ENCODE measurements at places on chromosomes 6 and 20. TPM values are rescaled to one million over a fixed set of nuclear protein-coding genes. Genes with fewer than 3 reads are reported as not detected.

DNA sequence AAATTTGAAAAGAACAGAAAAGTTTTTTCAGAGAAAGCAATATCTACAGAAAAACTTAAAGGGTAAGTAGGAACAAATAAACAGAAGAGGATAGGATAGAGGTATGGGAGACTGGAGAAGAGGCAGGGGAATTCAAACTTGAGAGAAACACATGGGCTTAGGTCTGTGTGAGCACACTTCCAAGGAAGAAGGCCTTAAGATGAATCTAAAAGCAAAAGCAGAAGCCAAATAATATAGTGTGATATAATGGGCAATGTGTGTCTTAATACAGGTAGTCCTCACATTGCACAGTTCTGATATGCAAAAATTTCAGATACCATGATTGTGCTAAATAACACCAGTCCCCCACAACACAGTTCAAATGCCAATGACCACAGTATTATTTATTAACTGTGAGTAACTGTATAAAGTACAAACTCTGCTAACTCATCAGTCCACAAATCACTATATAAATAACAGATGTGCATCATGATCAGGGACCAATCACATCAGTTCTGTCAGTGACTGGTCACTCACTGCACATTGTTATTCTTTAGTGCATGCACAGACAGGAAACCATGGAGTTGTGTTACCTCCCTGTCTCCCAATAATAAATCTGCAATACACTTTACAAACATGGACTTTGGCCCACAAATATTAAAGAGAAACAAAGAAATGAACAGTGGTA lies 18.6 kb downstream of the SNX14 start:
- no peak for DNase-seq

- no peak for DNase-seq
Measured at GRCh38 chr6:168072261-168072660, 6.8 kb downstream of the FRMD1 start.

- DNase-seq: no peak
Measured at GRCh38 chr6:127164036-127164435, 45.6 kb downstream of the RSPO3 start.

The HLA-E gene
- total RNA-seq: 294 TPM

The USP49 gene
- 2.5 TPM for total RNA-seq

The IRF4 gene
- 2.9 TPM for total RNA-seq
